Stimulated activated CD8-positive, alpha-beta memory T cell treated with anti-CD3 and anti-CD28 coated beads, Interleukin-15, amount 100 ng/mL, for 24 hours (primary cell): ENCODE measurements at places on chromosomes 2 and 18.

GRCh38 chr2:60054571-60055340, 498.7 kb downstream of the BCL11A start:
- no peak for DNase-seq

GRCh38 chr2:7812231-7812995, 869.4 kb upstream of the ID2 start:
- no peak for DNase-seq

DNA sequence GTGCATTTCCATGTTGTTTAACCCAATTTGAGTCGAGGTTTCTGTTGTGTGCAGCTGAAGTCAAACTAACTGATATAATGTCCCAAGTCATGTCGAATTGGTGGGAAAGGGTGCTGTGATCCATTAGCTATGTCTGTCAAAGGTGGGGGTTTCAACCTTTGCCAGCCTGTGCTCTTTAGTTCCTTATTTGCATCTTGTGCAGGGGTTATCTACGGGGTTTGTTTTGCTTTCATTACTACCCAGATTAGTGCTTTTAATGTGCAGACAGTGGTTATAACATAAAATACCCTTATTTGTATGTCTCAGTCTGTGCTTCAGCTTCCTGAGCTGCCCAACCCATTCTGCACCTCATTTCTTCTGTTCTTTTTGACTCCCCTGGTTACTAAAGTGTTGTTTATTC, 271.9 kb upstream of the CXCR4 start:
- DNase-seq: no peak

- no peak for DNase-seq
Measured at GRCh38 chr2:10254373-10255188, 48.1 kb upstream of the HPCAL1 start.

DNA sequence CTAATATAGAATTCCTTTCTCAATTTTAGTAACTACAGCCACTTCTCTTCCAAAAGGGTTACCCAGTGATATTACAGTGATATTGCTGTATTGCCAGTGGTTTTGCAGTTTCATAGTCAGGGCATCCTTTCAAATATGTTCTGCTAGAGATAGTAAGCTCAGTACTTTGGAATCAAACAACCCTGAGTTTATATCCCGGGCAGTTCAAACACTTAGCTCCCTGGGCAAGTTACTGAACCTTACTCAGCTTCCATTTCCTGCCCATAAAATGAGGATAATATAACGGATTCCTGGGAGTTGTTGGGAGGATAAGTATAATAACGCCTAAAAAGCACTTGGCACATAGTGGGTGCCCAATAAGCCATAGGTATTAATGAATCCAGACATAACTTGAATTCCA, 212.6 kb upstream of the PARD3B start:
- no peak for DNase-seq

GRCh38 chr2:232146294-232146693, 184.8 kb downstream of the DIS3L2 start:
- DNase-seq: no peak

- DNase-seq: no peak
Measured at GRCh38 chr18:11808001-11808855, 43.0 kb upstream of the CHMP1B start.
